ENCODE measurements at places on chromosomes 1 and 21.
A peak's percentile ranks its signal among the peaks of the same experiment; 100 is the strongest.

DNA sequence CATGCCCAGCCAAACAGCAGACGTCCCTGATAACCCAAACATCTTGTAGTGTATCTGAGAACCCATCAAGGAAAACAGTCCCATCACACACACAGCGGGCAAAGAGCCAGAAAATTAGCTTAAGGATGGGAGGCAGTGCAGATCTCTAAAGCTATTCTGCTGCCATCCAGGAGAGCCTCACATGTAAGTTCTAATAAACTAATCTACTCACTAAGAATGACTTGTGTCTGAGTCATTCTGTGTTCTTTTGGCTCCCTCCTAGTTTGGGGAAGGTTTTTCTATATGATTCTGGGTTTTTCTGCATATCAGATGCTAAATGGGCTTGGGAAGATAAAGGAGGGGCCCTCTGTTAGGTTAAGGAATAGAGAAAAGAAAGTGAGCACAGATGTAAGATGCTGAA is 162.8 kb downstream of the HUNK start:
- no peak for DNase-seq

DNA sequence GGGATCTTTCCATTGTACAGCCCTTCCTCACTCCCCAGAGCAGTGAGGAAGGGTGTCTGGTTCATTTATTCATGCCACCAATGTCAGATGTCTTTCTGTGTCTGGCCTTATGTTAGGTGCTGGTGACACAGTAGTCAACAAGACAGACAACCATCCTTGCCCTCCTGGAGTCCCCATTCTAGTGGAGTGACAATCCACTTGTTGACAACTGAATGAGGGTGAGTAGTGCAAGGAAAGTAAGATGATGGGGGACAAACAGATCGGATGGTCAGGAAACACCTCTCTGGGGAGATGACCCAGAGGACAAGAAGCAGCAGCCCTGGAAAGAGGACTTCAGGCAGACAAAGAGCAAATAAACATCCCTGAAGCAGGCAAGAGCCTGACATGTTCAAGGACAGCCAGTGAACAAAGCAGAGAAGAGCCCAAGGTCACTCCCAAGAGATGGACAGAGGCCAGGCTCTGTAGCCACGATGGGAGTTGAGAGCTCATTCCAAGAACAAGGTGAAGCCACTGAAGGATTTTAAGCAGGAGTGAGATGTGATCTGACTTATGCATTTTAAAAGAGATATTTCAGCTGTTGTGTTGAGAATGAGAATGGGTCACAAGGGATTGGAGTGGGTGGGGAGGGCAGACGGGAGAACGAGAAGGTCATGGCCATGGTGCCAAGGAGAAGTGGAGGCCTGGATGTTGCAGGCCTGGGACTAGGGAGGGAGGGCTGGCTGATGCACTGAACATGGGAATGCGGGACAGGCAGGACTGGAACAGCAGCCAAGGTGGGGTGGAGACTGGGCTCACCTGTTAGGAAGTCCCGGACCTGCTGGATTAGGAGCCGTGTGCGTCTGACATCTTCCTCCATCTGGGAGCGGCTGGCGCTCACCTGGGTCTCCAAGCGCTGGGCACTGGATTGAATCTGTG is 30.2 kb downstream of the LAMB3 start:
- DNase-seq: no peak

DNA sequence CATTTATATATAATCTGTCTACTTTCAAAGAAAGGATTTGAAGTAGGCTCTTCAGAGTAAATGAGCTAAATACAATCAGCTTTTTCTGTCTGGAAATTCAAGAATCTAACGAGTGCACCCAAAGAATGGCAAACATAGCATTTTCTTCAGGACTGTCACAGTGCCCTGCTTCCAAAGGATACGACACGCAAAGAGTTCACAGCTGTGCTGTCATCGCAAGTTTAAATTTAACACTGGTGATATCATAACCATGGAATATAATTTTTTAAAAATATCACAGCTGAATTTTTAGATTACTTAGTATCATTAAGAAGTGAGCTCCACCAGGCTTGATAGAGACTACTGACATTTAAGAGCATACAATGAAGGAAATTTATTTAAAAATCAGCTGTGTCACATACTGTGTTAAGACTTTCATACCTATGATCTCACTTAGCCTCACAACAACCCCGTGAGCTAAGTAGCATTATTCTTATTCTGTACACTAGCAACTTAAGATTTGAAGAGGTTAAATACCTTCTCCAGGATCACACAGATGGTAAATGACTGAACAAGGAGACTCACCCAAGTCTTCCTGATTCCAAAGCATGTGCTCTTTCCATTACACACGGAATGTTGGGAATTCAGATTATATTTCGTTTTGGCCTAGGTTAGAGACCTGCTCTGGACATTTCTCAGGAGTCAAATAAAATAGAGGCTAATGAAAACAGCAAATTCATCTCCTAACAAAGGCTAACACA is 46.2 kb upstream of the PRRX1 start:
- DNase-seq: no peak

DNA sequence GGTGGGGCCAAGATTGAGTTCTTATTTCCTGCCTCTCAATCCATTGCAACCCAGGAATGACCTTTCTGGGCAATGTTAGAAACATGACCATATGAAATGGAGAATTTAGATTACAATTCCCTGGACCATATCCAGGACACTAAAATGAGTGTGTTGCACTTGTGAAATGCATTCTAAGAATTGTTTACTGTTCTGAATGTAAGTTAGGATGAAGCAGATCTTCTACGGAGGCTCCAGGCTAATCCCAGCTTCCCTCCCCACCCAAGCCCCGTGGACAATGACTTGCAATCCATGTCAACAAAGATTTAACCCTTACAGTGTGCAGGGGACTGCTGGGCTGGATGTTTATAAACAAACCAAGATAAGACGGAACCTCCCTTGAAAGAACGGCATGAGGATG is 31.7 kb upstream of the HAO2 start:
- no peak for DNase-seq

GRCh38 chr1:162090378-162090777 is 20.9 kb downstream of the NOS1AP start:
- DNase-seq: no peak

GRCh38 chr1:29875557-29876028 is 639.3 kb downstream of the PTPRU start:
- DNase-seq: peak; percentile 43

DNA sequence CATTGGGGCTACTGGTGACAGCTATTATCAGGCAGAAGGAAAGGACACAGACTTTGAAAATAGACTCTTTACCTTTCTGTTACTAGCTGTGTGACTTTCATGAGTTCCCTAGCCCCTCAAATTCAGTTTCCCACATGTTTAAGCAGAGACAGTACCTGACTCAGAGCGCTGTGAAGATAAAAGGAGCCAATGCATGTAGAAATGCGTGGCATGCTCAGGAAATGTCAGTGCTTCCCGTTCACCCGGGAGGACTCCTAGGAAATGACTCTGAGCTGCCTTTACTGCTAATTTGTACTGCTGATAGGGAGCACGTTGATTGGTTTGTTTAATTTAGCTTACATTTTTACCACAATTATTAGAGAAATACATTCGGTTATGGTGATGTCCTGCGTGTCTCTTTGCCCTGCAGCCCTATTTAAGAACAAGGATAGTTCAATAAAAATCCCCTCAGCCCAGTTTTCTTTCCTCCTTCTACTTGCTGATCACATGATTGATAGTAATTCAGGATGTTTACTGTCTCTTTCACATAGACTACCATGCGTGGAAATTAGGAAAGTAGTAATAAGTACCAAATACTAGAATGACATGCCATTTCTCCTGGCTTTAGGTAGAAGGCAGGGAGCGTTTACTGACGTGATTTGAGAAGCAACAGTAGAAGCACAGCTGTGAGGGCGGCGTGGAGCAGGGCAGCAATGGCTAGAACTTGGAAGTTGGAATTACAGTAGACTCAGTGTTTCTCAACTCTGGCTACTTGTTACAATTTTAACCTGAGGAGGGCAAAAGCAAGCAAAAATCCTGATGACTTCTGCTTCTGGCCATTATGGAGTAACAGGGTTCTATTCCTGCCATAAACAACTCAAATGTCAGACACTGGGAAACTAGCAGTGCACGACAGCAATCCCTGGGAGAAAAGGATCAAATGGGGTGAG is 15.9 kb downstream of the PDIK1L start:
- no peak for DNase-seq

- DNase-seq: no peak
Observed at GRCh38 chr1:230086151-230086550, 19.1 kb downstream of the GALNT2 start.

DNA sequence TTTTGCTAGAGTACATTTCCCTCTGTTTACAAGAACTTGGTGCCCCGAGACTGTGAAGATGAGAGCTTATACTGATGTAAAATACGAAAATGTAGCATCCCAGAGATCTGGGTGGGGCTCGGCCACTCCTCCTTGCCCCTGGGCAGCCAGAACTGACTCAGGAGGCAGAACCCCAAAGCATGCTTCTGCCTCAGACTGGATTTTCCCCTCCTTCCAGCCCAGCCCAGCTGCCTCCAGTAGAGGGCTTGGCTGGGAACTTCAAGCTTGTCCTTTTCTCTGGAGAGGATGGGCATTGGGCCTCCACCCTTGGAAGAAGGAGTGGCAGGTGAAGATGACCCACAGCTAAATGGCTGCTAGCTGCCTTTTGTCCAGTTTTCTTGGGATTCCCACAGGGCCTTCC is 24.3 kb upstream of the BTG2 start:
- DNase-seq: no peak

GRCh38 chr1:85943945-85944344 is 212.6 kb downstream of the COL24A1 start:
- DNase-seq: no peak

GRCh38 chr1:203078478-203078877 is 7.3 kb downstream of the MYOG start:
- no peak for DNase-seq

- no peak for DNase-seq
Observed at GRCh38 chr1:97424209-97424608, 496.6 kb downstream of the DPYD start.

GRCh38 chr1:43704838-43705237 is 2.5 kb upstream of the ST3GAL3 start:
- peak; percentile 59 for DNase-seq

GRCh38 chr1:156344409-156344808 is 6.1 kb downstream of the TSACC start:
- no peak for DNase-seq

GRCh38 chr1:89649783-89650182 is 16.9 kb downstream of the LRRC8C start:
- no peak for DNase-seq

DNA sequence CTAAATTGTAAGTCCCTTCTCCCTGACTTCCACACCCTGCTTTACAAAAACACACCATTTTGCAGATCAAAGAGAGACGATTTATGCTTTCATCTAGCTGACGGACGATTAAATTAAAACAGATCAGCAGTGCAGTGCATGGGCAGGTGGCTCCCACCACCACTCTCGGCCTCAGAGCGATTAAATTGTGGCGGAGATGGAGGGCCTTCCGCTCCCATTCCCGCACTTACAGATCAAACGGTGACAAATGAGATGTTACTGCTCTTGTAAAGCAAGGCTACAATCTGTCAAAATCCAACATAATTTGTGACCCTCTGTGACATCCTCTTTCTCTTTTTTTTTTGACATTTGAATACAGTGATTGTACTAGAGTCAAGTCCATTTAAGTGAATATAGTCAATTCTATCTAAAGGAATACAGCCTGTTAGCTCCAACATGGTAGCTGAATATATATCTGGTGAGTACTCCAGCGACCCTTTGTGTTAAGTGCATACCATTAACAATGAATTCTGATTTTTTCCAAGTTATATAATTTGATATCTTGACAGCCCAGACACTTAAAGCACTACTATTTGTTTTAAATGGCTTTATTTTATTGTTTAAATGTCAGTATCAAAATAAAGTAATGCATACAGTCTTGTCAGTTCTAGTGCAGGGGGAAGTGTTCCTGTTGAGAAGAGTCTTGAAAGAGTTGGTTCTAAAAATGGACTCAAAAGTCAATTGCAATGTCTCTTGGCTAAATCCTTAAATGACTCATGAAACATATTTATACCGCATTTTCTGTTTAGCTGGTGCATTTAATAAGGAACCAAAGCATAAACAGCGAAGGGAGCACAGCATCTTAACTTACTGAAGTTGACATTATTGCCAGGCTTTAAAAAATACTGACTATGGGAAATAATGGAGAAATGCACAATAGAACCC is 109.0 kb downstream of the ESRRG start:
- DNase-seq: no peak

DNA sequence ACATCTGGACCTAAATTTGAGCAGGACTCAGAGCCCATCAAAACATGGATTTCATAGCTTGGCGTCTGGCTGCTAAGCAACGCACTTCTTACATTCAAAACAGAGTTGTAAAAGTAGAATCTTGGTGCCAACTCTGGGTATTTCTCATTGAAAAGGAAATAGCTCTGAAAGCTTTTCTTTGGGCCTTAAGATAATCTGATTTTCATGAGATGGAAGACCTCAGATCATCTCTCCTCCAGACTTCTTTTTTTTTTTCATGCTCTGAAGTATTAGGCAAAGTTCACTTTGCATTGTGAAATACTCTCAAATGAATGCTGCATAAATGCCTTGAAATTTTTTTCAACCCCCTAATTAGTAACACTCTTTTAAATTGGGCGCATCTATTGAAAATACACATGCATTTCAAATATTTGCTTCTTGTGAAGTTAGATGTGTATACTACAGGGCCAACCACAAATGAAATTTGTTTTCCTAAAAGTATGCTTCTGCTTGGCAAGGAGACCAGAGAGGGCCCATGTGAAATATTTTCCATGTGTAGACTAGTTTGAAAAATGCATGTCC is 4.2 kb downstream of the ADAMTS5 start:
- no peak for DNase-seq

DNA sequence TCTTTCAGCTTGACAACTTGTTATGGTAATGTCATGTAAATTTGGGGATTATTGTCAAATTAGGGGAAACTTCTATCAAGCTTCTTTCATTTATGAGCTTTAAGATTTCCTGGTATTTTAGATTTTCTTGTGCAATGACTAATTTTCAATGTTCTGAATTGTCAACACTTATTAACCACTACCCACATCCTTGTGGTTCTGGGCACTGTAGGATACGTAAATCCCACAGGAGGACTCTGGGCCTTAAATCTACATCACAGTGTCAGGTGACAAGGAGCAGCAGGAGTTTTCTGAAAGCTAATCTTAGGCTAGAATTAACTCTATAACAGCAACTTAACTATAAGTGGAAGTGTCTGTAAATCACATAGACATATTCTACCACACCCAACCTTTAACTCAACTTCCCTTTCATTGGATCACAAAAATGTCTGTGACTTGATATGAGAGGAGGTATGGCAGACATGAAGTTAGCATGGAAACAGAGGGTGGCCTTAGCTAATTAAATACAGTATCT is 397.7 kb downstream of the HLX start:
- no peak for DNase-seq

GRCh38 chr1:117659550-117660270 is 53.9 kb downstream of the TENT5C start:
- no peak for DNase-seq

- peak; percentile 18 for DNase-seq
Observed at GRCh38 chr1:206505702-206506355, 1.5 kb upstream of the RASSF5 start.

- DNase-seq: peak; percentile 56
Observed at GRCh38 chr1:19405195-19405760, 80.1 kb downstream of the CAPZB start.

DNA sequence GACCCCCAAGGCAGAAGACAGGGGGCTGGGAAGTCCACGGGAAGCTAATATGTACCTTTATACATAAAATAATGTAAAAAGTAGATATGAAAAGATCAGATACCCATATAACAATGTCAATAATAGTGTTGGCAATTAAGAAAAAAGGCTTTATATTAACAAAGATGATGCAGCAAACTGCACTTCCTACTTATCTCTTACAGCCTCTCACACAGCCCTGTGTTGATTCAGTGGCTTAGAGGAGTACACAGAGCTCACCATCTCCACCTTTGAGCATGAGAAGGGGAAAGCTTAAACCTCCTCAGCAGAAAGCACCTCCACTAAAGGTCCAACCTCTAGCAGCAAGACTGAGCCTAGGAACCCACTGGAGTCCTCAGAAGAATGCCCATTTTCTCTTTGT is 7.2 kb upstream of the VSIG8 start:
- no peak for DNase-seq
